ENCODE measurements at places on chromosomes 1 and 21.

GRCh38 chr1:15469361-15469760 is 6.5 kb upstream of the CELA2B start:
- no peak for DNase-seq

DNA sequence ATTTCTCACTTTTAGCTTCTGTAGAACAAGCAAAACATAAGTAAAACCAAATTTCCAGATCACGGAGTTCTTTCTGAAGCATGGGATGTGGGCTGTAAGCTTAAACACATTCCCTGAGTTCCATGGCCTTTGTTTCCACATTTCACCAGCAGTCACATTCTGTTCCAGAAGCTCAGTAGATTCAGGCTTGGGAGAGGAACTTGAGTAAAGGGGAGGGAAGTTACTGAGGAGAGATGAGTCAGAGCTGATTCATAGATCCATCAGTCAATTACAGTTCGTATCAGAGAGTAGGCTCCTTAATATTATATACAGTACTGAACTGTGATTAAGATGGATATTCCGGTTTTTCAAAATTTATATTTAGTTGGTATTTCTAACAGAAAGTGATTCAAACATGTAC is 614.3 kb downstream of the NCAM2 start:
- no peak for DNase-seq

- no peak for DNase-seq
Measured at GRCh38 chr1:239353536-239353935, 32.8 kb upstream of the CHRM3 start.

- DNase-seq: no peak
Measured at GRCh38 chr1:174398246-174398645, 49.5 kb upstream of the GPR52 start.

DNA sequence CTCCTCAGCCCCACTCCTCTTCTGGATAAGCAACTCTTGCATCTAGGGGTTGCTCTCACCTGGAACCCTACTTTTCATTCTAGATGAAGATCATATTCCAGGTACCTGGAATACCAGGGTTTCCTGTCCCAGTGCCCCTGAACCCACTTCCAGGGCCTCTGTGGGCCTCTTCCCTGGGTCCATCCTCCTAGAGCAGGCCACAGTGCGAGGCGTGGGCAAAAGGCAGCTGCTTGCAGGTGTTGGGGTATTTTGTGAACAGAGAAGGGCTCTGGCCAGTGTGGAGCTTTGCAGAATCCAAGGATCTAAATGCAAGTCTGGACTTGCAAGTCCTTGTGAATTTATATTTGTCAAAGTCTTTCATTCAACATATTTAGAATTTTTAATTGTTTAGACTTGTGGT is 240.4 kb upstream of the POU3F1 start:
- no peak for DNase-seq

DNA sequence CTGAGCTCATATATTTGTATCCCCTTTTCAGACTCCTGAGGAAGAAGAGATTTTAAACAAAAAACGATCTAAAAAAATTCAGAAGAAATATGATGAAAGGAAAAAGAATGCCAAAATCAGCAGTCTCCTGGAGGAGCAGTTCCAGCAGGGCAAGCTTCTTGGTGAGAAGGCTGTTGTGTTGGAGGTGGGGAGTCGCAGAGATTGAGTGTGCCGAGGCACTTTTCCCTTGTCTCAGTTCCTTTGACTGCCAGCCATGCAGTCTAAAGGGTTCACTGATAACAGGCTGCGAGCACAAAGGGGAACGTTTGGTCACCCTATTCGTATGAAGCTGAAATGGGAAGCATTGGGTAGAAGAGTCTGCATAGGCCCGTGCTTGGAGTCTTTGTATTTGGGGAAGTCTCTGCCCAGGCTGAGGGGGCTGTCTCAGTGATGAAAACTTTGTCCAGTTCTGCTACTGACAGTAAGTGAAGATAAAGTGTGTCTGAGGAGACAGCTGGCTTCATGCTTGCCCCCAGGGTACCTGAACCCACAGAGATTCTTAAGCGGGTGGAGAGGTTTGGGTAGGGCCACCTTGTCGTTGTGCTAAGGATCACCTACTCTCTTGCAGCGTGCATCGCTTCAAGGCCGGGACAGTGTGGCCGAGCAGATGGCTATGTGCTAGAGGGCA is 2.8 kb downstream of the RPS8 start:
- no peak for DNase-seq

- no peak for DNase-seq
Measured at GRCh38 chr1:15797614-15798390, 9.6 kb downstream of the UQCRHL start.

- no peak for DNase-seq
Measured at GRCh38 chr1:43405876-43406234, 16.2 kb downstream of the SZT2 start.

DNA sequence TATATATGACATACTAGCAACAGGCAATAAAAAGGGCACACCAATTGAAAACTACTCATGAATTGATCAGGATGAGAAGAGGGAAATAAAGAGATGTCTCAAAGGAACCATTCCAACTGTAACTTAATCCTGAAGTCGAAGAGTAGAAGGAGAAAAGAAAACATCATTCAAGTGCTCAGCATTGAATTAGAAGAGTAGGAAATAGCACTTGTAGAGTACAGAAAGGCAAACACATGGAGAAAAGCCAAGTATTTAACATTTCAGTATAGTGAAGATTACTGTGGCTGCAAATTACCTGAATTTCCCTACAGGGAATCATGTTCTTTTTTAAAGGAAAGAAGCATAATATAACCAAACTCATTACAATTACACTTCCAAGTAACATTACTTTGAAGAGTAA is 205.0 kb downstream of the KCTD3 start:
- no peak for DNase-seq

GRCh38 chr21:45522381-45522780 is 19.9 kb downstream of the SLC19A1 start:
- DNase-seq: no peak

DNA sequence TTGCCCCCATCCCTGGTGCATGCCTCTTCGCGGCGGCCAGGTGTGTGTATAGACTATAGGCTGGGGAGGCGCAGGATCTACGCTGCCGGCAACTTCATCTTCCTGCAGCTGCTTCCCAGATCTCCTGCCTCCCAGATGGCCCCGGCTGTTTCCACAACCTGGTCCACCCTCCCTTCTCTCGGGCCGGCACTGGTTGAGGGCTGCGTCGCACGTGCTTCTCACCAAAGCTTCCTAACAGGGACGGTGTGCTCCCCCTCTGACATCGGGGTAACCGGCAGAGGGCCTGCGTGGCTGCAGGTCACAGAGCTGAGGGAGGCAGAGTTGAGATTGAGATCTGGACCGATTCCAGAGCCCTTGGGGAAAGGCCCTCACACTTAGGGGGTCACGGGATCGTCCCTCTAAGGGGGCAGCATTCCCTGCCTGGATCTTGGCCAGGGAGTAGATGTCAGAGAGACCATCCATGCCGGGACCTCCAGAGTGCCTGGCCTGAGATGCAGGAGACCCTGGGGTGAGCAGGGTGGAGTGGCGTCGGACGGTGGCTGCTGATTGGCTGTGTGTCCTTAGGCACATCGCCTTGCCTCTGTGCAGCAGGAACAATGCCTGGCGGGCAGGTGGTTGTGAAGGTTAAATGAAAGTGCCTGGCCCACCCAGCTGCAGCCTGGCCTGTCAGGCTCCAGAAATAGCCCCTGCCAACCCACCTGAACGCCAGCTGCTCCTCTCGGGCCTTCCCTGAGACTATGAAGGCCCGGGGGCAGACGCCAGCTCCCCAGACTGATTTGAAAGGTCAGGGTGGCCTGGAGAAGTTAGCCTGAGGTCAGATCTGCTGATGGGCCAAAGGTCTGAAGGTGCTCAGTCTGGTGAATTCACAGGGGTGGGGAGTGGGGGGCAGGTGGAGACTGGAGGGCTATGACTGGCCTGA is 6.1 kb upstream of the MASP2 start:
- DNase-seq: peak; percentile 85

DNA sequence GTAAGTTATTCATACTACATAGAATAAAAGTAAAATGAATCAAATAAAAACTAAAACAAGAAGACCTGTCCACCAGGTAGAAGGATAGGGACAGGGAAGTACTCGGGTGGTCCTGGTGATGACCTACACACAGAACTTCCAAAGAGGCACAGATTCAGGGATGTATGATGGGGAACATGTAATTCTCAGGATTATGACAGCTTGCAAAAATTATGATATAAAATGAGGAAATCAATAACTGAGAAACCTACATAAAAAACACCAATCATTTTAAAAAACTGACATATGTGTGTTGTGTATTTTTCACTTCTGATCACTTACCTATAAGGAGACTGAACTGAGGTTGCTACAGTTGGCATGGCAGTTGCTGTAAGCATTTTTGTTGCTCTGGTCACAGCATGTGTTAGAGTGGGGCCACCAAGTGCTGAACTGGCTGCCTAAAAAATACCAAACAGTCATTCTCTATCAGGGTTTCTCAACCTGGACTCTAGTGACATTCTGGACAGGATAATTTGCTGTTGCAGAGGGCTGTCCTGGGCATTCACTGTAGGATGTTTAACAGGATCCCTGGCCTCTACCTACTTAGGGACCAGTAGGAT is 73.8 kb downstream of the USP24 start:
- no peak for DNase-seq

DNA sequence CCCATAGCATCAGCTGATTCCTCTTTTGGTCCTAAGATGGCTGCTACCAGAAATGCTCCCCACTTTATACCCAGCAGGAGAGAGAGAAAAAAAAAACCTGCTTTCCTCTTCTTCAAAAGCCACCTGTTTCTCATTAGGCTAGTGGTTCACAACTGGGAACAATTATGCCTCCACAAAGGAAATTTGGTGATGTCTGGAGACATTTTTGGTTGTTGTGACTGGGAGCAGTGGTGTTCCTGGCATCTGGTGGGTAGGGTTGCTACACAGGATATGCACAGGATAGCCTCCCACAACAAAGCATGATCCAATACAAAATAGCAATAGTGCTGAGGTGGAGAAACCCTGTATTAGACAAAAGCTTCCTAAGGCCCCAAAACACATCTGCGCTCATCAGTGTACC is 38.5 kb upstream of the SGIP1 start:
- DNase-seq: no peak

DNA sequence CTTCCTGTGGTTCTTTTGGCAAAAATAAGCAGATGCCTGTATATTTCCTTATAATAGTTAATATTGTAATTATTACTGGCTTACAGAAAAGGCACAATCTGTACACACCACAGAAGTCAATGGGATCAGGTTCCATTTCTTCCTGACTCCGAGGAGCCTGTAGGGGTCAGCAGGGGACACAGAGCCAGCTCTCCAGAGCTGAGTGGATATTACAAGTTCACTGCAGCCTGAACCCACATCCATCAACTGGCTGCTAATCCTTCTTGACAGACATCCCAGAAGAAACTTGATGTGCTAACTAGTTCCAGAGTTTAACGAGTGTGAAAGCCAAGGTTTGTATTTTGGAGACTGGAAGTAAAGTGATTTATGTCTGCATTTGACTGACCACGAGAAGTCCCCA is 203.8 kb downstream of the LMX1A start:
- DNase-seq: no peak

- no peak for DNase-seq
Measured at GRCh38 chr1:85888921-85889320, 180.7 kb upstream of the ZNHIT6 start.

DNA sequence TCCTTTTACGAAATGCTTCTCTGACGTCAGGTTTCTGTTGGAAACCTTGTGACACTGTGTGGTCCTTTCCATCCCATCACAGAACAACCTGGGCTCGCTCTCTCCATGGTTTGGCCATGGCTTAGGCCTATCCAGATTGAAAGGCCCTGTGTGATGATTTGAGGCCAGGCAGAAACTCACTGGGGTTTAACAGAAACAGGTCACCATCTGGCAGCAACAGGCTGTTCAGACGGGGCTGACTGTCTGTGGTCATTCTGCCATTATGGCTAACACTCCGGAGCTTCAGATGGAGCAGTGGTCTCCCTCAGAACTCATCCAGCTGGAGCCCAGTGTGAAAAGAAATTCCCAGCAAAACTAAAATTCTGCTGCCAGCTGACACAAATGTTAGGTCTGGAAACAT is 9.3 kb downstream of the PLEKHM2 start:
- no peak for DNase-seq

- DNase-seq: no peak
Measured at GRCh38 chr1:230250666-230251065, 175.5 kb downstream of the PGBD5 start.

GRCh38 chr1:50232336-50232735 is 123.6 kb downstream of the ELAVL4 start:
- no peak for DNase-seq

DNA sequence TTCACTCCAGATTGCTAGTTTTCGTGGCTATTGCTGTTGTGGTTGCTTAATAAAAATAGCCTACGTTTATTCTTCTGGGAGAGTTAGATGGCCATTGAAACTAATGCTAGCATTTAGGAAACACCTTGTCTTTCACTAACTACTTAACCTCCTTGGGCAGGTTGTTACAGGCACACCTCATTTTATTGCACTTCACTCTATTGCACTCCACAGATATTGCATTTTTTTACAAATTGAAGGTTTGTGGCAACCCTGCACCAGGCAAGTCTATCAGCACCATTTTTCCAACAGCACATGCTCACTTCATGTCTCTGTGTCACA is 11.3 kb upstream of the MARK1 start:
- DNase-seq: no peak

DNA sequence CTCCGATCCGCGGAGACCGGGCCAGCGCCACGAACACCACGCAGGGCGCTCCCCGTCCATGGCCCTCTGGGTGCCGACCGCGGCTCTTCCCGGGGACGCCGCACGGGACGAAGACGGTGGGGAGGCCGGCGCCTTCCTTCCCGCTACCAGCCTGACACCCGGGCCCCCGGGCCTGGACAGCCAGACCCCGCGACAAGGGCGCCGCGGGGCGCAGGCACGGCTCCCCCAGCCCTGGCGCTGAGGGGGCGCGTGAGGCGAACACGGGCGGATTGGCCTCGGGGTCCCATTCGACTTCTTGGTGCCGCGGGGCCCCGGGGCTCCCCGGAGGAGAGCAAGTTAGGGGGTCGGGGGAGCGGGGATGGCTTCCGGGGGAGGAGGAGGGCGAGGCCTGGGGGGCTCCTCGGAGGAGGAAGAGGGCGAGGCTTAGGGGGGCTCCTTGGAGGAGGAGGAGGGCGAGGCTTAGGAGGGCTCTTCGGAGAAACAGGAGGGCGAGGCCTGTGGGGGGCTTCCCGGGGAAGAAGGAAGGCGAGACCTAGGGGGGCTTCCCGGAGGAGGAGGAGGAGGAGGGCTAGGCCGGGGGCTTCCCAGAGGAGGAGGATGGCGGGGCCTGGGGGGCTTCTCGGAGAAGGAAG is 537 bp upstream of the KLHL17 start:
- no peak for DNase-seq

- no peak for DNase-seq
Measured at GRCh38 chr1:227218870-227219573, 99.3 kb downstream of the CDC42BPA start.

DNA sequence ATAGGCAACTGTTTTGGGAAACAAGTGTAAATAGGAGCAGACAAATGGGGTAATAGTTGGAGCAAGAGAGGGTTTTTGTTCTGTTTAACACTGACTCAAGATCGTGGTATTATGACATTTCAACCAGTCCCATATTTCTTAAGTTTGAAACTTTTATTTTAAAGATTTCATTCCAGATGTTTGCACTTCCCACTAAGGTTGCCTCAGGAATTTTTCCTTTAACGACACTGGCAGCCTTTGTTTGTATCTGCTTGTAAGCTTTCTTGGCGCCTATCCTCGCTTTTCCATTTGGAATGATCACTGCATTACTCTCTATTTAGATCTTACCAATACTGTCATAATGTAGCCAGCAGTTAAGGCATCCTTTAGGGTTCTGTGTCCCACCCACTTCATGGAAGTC is 67.7 kb downstream of the ALG6 start:
- no peak for DNase-seq

Measured in Karpas-422 (cell line).